Naive thymus-derived CD4-positive, alpha-beta T cell (primary cell): ENCODE measurements at places on chromosomes 11 and 22. TPM values are rescaled to one million over a fixed set of nuclear protein-coding genes. Genes with fewer than 3 reads are reported as not detected.

The SMC1B gene
- polyA plus RNA-seq: not detected

The RFPL1 gene
- 0.14 TPM for polyA plus RNA-seq

The MRGPRG gene
- polyA plus RNA-seq: not detected

The OTOG gene
- not detected for polyA plus RNA-seq

The RASD2 gene
- 0.05 TPM for polyA plus RNA-seq

The DEUP1 gene
- polyA plus RNA-seq: not detected

The RNF121 gene
- polyA plus RNA-seq: 8.8 TPM

The C11orf98 gene
- 84.2 TPM for polyA plus RNA-seq

The MRGPRF gene
- not detected for polyA plus RNA-seq

The INS gene
- polyA plus RNA-seq: not detected

The HMGXB4 gene
- polyA plus RNA-seq: 12.8 TPM

The NLRP10 gene
- polyA plus RNA-seq: not detected

The CCDC116 gene
- polyA plus RNA-seq: not detected

The FLRT1 gene
- 0.05 TPM for polyA plus RNA-seq

The B4GAT1 gene
- polyA plus RNA-seq: 18.2 TPM

The PATE4 gene
- not detected for polyA plus RNA-seq

The IL17REL gene
- polyA plus RNA-seq: not detected

The SCGB1D2 gene
- polyA plus RNA-seq: not detected

The TBC1D22A gene
- 18.6 TPM for polyA plus RNA-seq

The MTCH2 gene
- polyA plus RNA-seq: 51.6 TPM

The CHRM1 gene
- polyA plus RNA-seq: not detected

The OSM gene
- 6.3 TPM for polyA plus RNA-seq

The MUC5AC gene
- polyA plus RNA-seq: not detected

The PDGFB gene
- 1.4 TPM for polyA plus RNA-seq

The RIMBP3B gene
- polyA plus RNA-seq: 1.3 TPM

The TEF gene
- 3.5 TPM for polyA plus RNA-seq

The TPBGL gene
- polyA plus RNA-seq: not detected

The TUBA8 gene
- 0.33 TPM for polyA plus RNA-seq

The PELI3 gene
- polyA plus RNA-seq: 8.4 TPM

The OR51B4 gene
- polyA plus RNA-seq: not detected

The IFTAP gene
- 13.1 TPM for polyA plus RNA-seq

The DNAJB7 gene
- 0.15 TPM for polyA plus RNA-seq

The LRRC74B gene
- not detected for polyA plus RNA-seq

The TSSC4 gene
- 51.7 TPM for polyA plus RNA-seq

The MRGPRE gene
- not detected for polyA plus RNA-seq

The CASP4 gene
- 59.5 TPM for polyA plus RNA-seq

The APOBEC3C gene
- 46.2 TPM for polyA plus RNA-seq

The KRTAP5-11 gene
- polyA plus RNA-seq: not detected

The NXPE4 gene
- not detected for polyA plus RNA-seq

The TENM4 gene
- not detected for polyA plus RNA-seq

The SCN3B gene
- not detected for polyA plus RNA-seq

The OR9G4 gene
- not detected for polyA plus RNA-seq

The OR51G2 gene
- not detected for polyA plus RNA-seq

The TMEM86A gene
- 1.3 TPM for polyA plus RNA-seq

The CENPM gene
- 2.3 TPM for polyA plus RNA-seq

The RFPL2 gene
- 3.9 TPM for polyA plus RNA-seq

The ISX gene
- not detected for polyA plus RNA-seq

The OR51B2 gene
- not detected for polyA plus RNA-seq

The DEPDC7 gene
- polyA plus RNA-seq: 3.2 TPM

The MIOX gene
- polyA plus RNA-seq: not detected

The POU2AF2 gene
- polyA plus RNA-seq: not detected

The NXPE2 gene
- polyA plus RNA-seq: not detected

The IGLL1 gene
- not detected for polyA plus RNA-seq

The ROM1 gene
- polyA plus RNA-seq: not detected

The DDTL gene
- polyA plus RNA-seq: 2.3 TPM

The APOL1 gene
- polyA plus RNA-seq: 6.2 TPM
